ENCODE measurements at places on chromosomes 2 and 18. TPM values are rescaled to one million over a fixed set of nuclear protein-coding genes. Genes with fewer than 3 reads are reported as not detected.

C2orf15 gene
- total RNA-seq = 0.90 TPM

SLC16A14 gene
- total RNA-seq = 2.4 TPM

ACVR2A gene
- 9.3 TPM for total RNA-seq

KCNF1 gene
- total RNA-seq = not detected

DNAJC5G gene
- total RNA-seq = not detected

GALNT14 gene
- total RNA-seq = 12.4 TPM

COL4A3 gene
- total RNA-seq = under 0.01 TPM

GKN1 gene
- not detected for total RNA-seq

MEIS1 gene
- 27.7 TPM for total RNA-seq

CRYGC gene
- total RNA-seq = not detected

CYP26B1 gene
- under 0.01 TPM for total RNA-seq

ADRA2B gene
- total RNA-seq = not detected

TXNDC2 gene
- total RNA-seq = under 0.01 TPM

MMADHC gene
- total RNA-seq = 155 TPM

STEAP3 gene
- 8.1 TPM for total RNA-seq

IL1RN gene
- 71.9 TPM for total RNA-seq

MAPK4 gene
- total RNA-seq = not detected

RMC1 gene
- total RNA-seq = 27.4 TPM

RNF125 gene
- 0.90 TPM for total RNA-seq

PLB1 gene
- total RNA-seq = 1.6 TPM

MCFD2 gene
- total RNA-seq = 105 TPM

RNU2-63P gene
- total RNA-seq = 26.9 TPM

SLC23A3 gene
- total RNA-seq = 1.9 TPM

ERICH2 gene
- total RNA-seq = 4.7 TPM

CAVIN2 gene
- total RNA-seq = 2.8 TPM

ITGAV gene
- total RNA-seq = 111 TPM

TM4SF20 gene
- total RNA-seq = not detected

DYSF gene
- under 0.01 TPM for total RNA-seq

GTF2A1L gene
- not detected for total RNA-seq

KRTCAP3 gene
- 29.1 TPM for total RNA-seq

DES gene
- total RNA-seq = not detected

VIL1 gene
- total RNA-seq = not detected

C2orf80 gene
- total RNA-seq = not detected

HAT1 gene
- total RNA-seq = 30.0 TPM

AGXT gene
- total RNA-seq = not detected

CBLN2 gene
- total RNA-seq = not detected

MOCOS gene
- 37.0 TPM for total RNA-seq

TMEM37 gene
- not detected for total RNA-seq

SLC35F6 gene
- total RNA-seq = 29.2 TPM

TEKT4 gene
- not detected for total RNA-seq

SERPINB10 gene
- total RNA-seq = 0.79 TPM

SGPP2 gene
- 9.7 TPM for total RNA-seq

AQP4 gene
- not detected for total RNA-seq

RNF152 gene
- 31.9 TPM for total RNA-seq

KCNG3 gene
- not detected for total RNA-seq

NEUROD1 gene
- total RNA-seq = not detected

SCN9A gene
- 14.0 TPM for total RNA-seq

Data from bronchial epithelial cell (primary cell).